Right atrium auricular region (tissue), 2 donors: ENCODE measurements at places on chromosomes 11 and 22. TPM values are rescaled to one million over a fixed set of nuclear protein-coding genes. Genes with fewer than 3 reads are reported as not detected.
A peak's percentile ranks its signal among the peaks of the same experiment; 100 is the strongest.

The C22orf31 gene
- not detected for total RNA-seq

GRCh38 chr11:64650923-64651523 is 60.0 kb downstream of the SLC22A12 start:
- no peaks in the 10 kb centered on the region for H3K36me3 ChIP-seq
- H3K27me3 ChIP-seq: no peaks in the 10 kb centered on the region
- no peak overlapping the region for H3K4me3 ChIP-seq
- no peak overlapping the region for H3K27ac ChIP-seq
- no peaks in the 10 kb centered on the region for H3K4me1 ChIP-seq

DNA sequence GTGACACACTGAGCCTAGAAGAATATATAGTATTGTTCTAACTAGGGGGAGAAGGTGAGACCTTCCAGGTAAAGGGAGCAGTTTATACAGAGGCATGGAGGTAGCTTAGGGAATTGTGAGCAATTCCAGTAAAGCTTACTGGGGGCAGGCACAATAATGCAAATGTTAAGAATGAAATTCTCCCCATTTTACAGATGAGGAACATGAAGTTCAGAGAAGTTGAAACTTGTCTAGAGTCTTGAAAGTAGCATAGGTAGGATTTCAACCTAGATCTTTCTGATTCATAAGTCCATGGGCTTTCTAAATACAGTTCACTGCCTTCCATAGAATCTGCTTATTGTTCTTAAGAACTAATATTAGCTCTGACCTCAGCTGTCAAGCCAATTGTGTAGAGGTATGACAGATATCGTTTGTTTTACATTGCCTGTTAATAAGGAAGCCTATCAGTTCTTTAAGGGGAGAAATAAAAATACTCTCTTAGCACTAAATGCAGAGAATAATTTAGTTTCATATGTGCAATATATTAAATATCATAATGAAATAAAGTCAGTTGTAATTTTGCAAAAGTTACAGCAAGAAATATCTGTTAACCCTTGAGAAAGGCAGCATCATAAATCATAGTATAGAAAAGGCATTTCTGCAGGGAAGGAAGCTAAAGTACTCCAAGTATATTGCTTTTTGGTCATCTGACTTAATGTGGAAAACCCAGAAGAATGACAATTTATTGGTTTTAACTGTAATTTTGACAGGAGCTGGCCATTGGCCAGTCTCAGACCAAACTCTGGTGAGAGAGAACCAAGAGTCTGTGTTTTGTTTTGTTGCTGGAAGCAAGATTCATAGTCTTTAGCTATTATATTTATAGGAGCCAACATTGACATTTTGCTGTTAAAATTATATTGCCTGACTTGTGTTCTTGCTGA is 181.8 kb downstream of the UVRAG start:
- no peaks in the 10 kb centered on the region for H3K27me3 ChIP-seq
- no peak overlapping the region for H3K27ac ChIP-seq
- H3K4me1 ChIP-seq: no peaks in the 10 kb centered on the region
- H3K36me3 ChIP-seq: no peaks in the 10 kb centered on the region
- no peak overlapping the region for H3K4me3 ChIP-seq

- no peaks in the 10 kb centered on the region for H3K36me3 ChIP-seq
- H3K27ac ChIP-seq: no peak overlapping the region
- no peaks in the 10 kb centered on the region for H3K4me1 ChIP-seq
- DNase-seq: peak; percentile 63
- H3K27me3 ChIP-seq: no peaks in the 10 kb centered on the region
Measured at GRCh38 chr11:114762408-114762807, 84.1 kb downstream of the NXPE2 start.
